ENCODE measurements at places on chromosomes 12 and 14.

GRCh38 chr12:129901254-129901653 is 2.6 kb downstream of the TMEM132D start:
- DNase-seq: no peak

DNA sequence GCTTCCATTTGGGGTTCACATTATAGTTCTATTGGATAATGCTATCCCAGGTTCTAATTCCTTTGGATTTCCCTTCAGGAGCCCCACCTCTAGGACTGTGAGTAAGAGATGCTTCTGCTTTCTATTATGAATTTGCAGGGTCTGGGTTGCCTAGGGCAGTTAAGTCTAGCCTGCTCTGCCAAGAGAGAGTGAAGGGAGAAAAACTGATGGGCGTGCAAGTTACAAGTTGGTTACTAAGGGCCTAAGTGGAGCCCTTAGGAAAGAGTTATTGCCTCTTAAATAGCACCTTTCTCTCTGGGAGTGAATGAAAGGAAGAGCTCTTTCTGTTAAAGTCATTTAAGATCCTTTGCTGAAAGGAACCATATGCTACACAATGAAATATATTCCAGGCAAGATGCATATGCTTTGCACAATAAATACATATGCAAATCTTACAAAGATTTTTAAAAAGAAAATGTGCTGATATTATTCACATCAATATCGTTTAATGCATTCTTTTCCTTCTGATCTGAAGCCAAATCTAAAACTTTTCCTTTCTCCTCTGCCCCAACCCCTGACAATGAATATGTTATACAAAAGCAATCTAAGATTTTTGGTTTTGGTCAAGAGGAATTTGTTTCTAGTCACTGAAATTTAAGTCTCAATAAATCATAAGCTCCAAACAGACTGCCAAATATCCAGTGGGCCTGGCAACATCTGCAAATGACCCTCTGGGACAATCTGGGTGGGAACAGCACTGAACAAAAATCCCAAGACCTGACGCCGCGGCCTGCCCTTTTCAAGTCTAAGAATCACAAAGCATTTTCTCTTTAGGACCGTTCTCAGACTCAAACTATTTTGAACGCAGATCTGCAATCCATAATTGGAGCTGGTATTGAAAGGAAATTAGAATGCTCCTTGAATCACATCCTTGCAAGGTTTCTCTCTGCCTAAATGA is 586.7 kb downstream of the ETNK1 start:
- no peak for DNase-seq

DNA sequence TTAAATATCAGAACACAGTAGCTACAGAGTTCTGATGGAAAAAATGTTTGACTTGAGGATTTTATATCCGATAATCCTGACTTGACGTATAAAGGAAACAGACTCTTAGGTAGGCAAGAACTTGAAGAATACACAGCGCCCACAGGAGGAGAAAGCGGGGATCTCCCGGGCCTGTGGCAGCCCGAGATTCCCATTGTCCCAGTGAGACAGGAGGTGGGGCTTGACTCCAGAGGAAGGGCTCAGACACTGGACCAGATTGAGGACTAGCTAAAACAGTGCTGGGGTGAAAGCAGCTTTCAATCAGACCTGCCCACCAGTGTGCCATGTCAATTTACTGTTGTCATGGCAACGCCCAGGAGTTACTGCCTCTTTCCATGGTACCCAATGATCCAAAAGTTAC is 51.1 kb upstream of the C14orf180 start:
- DNase-seq: no peak

DNA sequence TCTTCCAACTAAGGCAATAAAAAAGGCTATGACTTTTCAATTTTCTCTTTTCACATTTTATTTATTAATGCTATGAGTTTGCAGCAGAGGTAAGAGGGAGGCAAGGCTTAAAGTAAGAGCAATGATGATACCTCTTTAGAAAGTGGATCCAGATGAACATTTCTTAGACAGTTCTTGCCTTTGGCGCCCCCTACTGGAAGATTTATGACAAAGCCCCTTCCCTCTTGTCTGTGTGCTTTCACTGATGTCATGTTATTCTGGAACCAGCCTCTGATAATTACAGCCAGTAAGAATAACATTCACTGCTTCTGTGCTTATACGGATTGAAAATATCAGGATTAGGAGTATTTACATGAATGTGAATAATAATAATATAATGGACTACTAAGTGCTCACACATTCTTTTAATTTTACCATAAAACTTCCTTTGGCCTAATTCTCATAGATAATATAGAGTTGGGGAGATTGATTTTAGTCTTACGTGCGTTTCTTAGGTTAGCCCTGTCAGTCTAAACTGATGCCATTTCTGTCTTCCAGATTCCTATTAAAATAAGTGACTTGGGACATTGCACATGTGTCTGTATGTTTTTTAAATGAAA is 1929.9 kb upstream of the SEL1L start:
- no peak for DNase-seq

GRCh38 chr12:105425254-105426174 is 95.0 kb downstream of the C12orf75 start:
- DNase-seq: no peak

GRCh38 chr12:41917181-41917580 is 227.5 kb downstream of the GXYLT1 start:
- DNase-seq: no peak

GRCh38 chr14:65153101-65153500 is 50.8 kb upstream of the MAX start:
- peak; percentile 39 for DNase-seq

DNA sequence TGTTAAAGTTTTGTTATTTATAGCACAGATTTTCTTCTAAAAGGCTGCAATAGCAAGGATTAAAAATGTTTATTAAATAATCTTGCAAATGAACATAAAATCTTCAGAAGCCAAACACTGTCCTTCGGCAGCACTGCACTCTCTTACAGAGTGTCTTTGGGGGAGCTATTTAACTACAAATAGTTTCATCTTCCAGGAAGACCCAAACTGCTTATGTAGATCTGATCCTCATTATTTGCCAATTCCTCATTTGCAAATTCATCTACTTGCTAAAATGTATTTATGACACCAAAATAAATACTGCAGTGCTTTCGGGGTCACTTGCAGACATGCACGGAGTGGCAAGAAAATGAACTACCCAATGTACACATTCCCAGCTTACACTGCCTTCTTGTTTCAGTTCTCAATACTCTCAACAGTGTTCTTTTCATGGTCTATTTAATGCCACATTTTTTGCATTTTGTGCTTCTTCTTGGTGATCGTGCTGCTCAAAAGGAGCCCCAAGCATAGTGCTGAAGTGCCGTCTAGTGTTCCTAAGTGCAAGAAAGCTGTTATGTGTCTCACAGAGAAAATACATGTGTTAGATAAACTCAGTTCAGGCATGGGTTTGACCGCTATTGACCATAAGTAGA is 128.1 kb downstream of the PRKD1 start:
- DNase-seq: no peak

- DNase-seq: no peak
These were observed 22.8 kb downstream of the PIGH start for GRCh38 chr14:67577181-67577808.

DNA sequence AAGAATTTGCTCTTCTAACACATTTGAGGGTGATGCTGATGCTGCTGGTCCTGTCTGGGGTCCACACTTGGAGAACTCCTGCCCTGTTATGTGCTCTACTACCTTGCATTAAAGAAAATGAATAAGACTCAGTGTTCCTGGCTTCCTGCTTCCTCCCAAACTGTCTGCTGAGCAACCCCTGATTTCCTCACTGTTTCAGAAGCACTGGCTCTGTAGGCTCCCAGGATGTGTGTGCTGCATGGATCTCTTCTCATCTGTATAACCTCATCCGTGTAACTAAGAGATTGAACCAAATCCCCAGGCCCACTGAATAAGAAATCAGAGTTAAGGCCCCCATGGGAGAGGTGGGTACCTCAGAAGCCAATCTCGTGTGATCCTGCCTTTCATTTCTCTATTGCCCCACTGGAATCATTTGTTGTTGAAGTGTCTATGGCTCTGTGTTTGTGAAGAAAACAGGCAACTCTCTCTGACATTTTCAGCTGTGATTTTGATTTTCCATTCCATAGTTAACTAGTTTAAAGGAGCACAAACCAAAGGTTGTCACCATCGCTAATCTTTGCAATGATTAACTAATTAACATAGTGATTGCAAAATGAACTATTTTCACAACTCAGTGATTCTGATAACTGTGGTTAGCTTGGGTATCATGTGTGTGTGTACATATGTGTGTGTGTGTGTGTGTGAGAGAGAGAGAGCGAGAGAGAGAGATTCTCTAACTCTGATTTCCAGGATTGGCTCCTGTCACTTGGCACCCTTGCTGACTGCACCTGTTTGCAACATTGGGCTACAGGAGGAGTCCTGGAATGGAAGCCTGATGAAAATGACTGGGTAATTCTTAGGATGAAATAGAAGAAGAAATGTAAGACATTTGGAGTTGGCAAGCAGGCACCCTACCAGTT is 196.2 kb downstream of the SLC38A4 start:
- no peak for DNase-seq

GRCh38 chr14:98564006-98564405 is 708.0 kb downstream of the BCL11B start:
- no peak for DNase-seq

DNA sequence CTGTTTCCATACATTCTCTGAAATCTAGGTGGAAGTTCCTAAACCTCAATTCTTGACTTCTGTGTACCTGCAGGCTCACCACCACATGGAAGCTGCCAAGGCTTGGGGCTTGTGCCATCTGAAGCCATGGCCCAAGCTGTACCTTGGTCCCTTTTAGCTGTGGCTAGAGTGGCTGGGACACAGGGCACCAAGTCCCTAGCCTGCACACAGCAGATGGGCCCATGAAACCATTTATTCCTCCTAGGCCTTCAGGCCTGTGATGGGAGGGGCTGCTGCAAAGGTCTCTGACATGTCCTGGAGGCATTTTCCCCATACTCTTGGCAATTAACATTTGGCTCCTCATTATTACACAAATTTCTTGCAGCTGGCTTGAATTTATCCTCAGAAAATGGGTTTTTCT is 40.0 kb upstream of the COCH start:
- DNase-seq: no peak

DNA sequence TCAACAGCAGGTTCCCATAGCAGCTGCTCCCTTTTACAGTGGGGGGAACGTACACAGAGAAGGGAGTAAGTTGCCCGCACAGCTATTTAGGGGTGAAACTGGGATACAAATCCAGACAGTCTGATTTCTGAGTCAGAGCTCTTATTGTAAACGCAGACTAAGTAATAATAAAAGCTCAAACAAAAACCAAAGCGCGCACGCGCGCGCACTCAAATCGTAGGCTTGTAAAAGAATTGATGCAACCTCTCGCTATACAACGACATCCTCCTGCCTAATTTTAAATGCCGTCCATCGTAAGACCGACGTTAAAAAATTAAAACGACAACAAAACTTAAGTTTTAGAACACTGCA is 747 bp upstream of the DACT1 start:
- DNase-seq: peak; percentile 68

DNA sequence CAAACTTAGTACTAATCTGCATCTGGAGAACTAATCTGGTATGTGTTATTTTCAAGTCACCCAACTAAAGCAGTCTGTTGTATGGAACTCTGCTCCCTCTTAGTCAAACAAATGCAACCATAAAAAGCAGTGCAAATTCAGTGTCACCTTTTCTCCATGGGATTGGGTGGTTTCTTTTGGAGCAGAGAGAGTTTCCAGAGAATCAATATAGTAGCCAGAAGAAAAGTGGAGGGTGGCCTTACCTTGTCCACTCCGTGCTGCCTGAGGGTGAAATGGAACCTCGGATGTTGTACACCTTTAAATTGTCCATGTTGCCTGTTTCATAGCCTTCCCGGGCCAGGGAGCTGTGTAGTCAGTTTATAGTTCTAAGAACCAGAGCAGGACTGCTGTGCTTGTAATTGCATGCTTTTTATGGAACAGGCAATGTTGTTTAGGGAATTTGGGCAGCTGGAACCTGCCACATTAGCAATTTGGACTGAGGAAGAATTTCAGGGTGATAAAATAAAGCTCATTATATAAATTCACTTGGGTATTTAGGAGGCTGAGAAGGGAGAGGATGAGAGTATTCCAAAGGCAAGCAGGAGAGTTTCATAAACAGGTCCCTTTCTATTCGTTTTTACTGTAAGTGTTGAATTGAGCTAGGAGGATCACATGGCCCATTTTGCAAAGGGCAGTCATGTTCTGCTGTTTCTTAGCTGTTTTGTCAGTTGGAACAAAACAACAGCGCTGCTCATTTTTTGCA is 60.5 kb downstream of the CRADD start:
- no peak for DNase-seq

GRCh38 chr12:46944771-46945170 is 119.0 kb upstream of the SLC38A4 start:
- DNase-seq: no peak

GRCh38 chr14:57961786-57962060 is 95.8 kb upstream of the SLC35F4 start:
- DNase-seq: no peak

DNA sequence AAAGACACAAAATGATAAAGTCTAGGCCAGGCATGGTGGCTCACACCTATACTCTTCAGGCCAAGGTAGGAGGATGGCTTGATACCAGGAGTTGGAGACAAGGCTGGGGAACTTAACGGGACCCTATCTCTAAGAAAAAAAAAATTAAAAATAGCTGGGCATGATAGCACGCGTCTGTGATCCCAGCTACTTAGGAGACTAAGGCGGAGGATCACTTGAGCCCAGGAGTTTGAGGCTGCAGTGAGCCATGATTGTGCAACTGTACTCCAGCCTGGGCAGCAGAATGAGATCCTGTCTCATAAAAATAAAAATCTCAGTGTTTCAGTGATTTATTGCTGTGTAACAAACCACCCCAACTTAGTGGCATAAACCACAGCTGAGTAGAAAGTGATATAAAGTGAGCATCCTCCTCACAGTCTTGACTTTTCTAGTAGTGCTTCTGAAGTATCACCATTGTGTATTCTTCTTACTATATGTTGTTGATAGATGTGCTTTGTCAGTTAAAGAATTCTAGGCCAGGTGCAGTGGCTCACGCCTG is 10.6 kb upstream of the ATF1 start:
- DNase-seq: no peak

- DNase-seq: no peak
These were observed 75.2 kb upstream of the TMCC3 start for GRCh38 chr12:94725375-94726168.

DNA sequence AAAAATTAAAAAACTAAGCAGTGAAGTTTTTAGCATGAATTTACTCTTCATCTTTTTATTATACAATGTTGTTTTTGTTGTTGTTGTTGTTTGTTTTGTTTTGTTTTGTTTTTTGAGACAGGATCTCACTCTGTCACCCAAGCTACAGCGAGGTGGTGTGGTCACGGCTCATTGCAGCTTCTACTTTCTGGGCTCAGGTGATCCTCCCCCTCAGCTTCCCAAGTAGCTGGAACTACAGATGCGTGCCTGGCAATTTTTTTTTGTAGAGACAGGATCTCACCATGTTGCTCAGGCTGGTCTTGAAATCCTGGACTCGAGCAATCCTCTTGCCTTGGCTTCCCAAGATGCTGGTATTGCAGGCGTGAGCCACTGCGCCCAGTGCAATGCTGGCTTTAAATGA is 11.3 kb downstream of the PPFIBP1 start:
- no peak for DNase-seq

DNA sequence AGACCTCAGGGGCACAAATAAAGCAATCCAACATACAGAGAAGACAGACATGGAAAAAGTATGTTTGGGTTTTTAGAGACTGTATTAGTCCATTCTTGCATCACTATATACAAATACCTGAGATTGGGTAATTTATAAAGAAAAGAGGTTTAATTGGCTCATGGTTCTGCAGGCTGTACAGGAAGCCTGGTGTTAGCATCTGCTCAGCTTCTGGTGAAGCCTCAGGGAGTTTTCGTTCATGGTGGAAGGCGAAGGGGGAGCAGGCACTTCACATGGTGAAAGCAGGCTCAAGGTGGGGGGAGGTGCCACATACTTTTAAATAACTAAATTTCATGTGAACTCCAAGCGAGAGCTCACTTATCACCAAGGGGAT is 3.7 kb upstream of the PPP2R5C start:
- no peak for DNase-seq

GRCh38 chr14:80403036-80403435 is 191.7 kb upstream of the DIO2 start:
- no peak for DNase-seq

All from ovary (tissue), 10 donors.